Stimulated activated CD4-positive, alpha-beta T cell treated with anti-CD3 and anti-CD28 coated beads, Interleukin-1b, Interleukin-23, amount 100 ng/mL, for 1 hour (primary cell): ENCODE measurements at places on chromosomes 12 and 14.

GRCh38 chr12:55822228-55822627 lies 4.4 kb downstream of the ORMDL2 start:
- no peak for DNase-seq

DNA sequence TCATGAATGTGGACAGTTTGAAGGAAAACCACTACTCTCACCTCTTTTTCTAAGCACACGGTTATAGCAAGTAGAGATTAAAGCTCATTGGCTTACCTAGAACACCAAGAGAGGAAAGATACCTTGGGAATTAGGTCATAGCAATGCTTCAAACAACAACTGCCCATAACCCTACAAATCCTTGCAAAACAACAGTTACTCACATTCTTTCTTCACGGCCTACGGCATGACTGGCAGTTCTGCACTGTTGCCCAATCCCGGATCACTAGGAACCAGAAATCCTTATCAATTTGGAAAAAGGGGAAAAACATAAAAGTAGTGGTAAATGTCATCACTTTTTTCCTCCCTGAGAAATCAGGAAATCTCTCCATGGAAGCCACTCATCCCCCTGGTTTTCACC lies 9.6 kb upstream of the ISM2 start:
- no peak for DNase-seq

GRCh38 chr14:57380935-57381334 lies 9.5 kb upstream of the NAA30 start:
- DNase-seq = no peak

DNA sequence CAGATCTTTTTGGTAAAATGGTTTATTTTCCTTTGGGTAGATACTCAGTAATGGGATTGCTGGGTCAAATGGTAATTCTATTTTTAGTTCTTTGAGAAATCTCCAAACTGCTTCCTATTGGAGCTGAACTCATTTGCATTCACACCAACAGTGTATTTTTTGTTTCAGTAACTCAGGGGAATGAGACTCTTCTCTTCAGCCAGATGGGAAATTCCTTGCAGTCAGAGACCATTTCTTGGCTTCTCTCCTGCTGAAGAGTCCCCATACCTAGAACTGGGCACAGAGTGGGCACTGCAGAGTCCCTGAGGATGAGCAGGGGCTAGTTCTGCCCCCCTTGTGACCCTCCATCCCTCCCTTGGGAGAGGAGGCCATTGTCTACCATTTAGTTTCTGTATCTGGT lies 10.8 kb downstream of the SDSL start:
- DNase-seq = no peak

DNA sequence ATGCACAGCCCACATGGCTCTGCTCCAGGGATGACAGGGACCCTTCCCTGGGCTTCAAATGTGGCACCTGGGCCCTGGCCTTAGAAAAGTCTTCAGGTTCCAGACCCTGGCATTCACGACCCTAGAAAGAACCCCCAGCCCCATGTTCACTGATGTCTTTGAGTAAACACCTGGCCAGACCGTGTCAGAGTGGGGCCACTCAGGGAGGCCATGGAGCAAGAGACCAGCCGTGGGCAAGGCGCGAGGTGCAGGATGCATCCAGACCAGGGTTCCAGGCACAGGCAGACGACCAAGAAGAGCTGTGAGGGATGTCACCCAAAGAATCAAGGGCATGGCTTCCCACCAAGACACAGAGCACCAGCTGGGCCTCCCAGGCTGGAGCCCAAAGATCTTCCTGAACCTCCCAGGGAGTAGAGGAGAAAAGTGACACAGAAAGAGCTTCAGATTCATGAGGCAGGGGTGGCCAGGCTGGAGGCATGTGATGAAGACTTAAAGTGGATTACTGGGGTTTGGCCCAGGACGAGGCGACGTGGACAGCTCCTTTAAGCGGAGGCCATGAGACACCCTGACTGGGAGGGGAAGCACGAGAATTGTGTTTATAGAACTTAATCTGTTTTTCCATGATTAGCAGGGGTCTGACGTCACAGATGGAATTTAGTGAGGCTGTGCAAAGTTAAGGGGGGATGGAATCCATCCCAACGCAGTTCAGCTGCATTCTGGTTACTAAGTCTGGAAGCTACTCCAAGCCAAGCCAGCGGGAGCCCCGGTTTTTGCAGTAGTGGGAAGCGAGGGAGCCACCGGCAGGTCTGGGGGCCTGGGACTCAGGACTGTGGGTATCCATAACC lies 61.6 kb downstream of the ARL6IP4 start:
- DNase-seq = no peak

GRCh38 chr12:109963743-109964429 lies 32.3 kb downstream of the GIT2 start:
- DNase-seq = no peak

- DNase-seq = no peak
These were observed 82.6 kb upstream of the PTPRB start for GRCh38 chr12:70719672-70720420.

DNA sequence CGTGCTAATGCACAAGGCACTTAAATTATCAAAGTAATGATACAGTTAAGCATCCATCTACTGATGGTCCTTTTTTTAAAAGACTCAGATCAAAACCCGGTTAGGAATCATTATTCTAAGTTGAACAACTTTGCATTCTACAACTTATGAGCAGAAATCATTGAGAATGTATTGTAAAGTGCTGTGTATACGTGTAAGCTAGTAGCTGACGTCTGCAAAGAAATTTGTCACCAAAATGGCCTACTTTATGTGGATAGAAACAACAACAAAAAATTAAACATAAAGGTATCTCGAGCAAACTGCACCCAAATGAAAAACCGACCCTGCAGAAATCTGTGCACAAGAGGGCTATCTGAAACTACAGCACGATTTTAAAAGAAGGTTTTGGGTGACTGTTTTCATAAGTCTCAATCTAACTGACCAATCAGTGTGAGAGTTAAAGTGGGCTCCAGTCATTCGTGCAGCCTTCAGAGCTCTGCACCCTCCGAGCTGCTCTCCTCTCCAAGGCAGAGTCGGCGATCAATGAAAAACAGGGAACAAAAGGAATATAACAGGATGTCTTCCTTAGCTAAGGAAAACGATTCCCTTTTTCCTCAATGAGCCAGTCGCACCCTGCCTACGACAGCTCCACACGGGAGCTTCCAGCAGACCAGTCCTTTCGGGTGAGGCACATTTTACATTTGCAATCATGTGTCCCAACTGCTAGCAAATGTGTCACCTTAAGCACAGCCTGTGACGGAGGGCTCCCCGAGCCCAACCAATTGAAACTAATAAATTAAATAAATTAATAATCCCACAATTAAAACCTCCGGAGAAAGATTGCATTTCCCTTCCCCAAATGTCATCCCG lies 200.7 kb upstream of the FOXN3 start:
- no peak for DNase-seq

- DNase-seq = no peak
These were observed 84.8 kb downstream of the PRKCH start for GRCh38 chr14:61406198-61406597.

DNA sequence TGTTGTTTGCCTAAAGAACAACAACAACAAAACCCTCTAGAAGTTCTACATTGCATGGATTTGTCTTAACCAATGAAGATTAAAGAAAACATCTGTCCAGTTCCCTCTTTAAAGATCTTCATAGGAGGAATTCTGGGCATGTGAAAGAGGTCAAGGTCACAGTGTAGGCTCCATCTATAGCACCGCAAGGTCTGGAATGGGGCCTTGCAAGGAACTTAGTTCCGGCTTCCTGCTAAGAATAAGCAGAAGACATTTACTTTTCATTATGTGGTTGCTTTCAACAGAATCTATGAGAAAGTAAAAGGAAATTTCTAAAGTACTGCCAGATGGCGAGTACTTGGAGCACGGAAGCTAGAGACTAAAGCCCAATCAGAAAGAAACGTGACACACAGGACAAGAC lies 57.2 kb upstream of the GNPNAT1 start:
- no peak for DNase-seq

DNA sequence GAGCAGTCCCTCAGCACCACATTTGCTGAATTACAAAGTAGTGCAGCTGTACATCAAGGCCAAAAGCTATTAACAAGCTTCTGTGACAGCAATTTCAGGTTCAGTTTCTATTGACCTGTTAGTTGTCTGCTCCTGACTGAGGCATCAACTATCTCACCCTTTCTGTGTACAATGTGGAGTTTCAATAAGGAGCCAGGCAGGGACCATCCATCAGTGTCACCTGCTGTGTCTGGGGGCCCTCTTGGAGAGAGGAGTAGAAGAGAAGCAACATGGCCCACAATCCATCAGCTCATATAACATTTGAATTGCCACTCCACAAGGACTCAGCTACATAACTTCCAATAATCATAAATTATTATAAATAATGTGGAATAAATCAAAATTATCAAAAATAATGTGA lies 72.3 kb upstream of the CCDC196 start:
- no peak for DNase-seq

DNA sequence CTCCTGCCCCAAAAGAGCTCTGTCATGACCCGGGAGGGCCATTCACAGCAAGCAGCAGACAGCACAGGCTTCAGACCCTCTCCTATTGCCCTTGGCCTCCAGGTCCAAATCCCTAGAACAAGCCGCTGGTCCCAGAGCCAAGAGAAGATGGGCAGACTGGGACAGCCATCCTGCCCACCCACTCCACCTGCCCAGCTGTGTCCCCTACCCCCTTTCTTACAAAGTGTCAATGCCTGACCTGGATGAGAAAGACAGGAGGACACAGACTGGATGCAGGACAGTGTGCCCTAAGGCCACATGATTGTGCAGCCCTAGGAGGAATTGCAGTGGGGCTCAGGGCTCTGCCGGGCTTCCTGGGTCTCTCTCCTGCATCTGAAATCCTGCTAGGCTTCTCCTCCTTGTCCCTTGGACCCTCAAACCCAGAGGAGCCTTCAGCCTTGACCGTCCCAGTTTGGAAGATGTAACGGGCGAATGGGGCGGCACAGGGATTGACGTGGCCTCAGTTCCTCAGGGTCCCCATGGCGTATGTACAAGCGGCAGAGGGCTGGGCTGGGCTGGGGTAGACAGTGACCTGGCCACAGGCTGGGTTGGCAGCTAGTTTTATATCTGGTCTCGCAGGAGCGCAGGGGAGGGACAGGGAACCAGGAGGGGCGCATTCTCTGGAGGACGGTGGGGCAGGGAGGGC lies 27.1 kb upstream of the BCDIN3D start:
- no peak for DNase-seq

DNA sequence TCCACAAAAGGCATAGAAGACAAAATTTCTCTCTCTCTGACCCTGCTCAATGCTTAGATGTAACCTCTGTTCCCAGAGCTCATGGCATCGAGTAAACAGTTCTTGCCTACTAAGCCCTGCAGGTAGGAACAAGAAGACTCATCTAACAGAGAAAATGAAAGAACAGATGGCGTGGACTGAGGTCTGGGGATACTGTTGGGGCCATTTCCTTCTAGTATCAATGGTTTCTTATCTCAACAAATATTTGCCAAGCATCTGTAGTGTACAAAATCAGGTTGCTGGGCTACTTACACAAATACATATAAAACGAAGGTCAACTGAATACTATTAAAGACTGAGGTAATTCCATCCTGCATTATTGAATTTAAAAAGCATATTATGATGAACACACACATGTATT lies 93.3 kb downstream of the RIMBP2 start:
- DNase-seq = no peak

- no peak for DNase-seq
These were observed 13.7 kb upstream of the SLC25A3 start for GRCh38 chr12:98579835-98580234.

DNA sequence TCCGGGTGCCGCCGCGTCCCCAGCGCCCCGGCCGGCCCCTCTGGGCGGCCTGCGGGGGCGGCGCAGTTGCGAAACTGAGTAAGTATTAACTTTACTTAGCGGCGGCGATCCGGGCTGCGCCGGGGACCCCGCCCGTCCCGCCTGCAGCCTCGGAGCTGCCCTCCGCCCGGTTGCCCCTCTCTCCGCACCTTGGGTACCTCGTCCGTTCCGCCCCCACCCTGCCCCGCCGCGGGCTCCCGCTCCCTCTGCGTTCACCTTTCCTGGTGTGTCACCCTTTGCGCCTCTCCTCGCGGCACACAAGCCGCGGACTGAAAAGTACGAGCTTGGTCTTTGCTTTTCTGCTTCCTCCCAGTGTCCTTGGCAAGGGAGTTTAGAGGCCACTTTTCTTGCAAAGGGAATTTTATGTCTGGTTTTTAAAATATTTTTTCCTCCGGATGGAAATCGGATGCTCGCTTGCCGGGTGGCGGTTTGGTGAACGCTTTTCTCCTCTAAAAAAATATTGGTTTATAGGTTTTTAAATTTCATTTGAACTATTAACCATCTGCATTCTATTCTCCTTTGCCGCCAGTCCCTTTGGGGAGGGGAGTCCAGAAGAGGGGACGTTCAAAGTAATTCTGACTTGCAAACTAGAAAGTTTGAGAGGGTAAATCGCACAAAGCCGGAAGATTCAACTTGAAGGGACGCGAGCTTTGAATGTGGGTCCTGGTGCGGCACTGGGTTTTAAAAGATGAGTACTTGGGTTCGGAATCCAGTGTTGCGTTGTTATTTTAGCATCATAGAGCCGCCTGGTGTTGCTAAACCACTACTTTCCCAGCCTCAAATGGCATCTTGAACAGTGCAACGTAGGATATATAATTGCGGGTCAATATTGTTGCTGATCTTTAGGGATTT lies 834 bp downstream of the RASSF8 start:
- no peak for DNase-seq

DNA sequence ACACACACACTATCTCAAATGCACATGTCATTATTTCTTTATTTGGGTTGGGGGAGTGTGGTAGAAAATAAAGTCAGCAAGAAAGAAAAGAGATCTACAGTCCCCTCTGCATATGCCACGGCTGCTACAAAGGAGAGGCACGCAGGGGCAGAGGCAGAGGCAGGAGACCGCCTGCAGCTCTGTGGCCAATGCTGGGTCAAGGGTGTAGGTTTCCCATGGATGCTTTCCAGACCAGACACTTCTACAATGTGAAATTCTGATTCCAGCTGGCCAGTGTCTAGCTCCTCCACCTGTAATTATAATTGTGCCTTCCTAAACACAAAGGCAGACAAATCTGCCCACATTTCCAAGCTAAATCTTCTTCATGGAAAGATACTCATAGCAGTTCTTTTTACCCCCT lies 19.2 kb downstream of the VPS37B start:
- no peak for DNase-seq

DNA sequence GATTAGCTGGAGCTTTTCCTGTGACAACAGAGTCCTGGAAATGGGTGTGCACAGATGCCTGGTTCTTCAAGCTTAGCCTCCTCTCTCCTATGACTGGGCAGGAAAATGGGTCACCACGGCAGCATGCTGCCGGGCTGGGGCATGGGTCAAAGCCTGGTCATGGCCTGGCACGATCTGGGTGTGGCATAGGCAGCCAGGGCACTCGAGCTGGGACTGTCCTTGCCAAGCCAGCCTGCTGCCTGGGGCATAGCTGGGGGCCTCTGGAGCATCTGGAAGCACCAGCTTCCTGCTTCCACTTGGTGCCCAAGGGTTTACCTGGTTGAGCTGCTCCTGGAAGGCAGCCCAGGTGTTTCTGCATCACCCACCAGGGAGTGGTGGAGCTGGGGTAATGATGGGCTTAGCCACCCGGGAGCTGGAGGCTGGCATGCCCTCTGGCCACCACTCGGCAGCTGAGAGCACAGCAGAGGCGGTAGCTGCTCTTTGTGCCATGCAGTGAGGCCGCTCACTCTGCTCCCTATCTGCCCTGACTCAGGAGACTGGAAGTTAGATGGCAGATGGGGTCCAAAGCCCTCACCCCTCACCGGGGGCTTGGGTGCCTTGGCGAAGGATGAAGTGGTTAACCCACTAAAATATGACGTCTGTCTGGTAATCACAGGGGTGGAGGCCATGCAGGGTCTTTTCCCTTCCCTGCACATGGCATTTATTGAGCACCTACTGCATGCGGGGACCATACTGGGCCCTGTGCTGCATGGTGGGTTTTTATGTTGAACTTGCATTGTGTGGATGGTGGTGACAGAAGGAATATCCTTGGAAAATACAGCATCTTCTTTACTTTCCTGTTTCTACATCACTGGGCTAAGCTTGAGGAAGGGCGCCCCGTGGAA lies 1.7 kb downstream of the OTUB2 start:
- DNase-seq = no peak
